Inflammatory macrophage (primary cell): ENCODE measurements at places on chromosomes 1 and 21.

DNA sequence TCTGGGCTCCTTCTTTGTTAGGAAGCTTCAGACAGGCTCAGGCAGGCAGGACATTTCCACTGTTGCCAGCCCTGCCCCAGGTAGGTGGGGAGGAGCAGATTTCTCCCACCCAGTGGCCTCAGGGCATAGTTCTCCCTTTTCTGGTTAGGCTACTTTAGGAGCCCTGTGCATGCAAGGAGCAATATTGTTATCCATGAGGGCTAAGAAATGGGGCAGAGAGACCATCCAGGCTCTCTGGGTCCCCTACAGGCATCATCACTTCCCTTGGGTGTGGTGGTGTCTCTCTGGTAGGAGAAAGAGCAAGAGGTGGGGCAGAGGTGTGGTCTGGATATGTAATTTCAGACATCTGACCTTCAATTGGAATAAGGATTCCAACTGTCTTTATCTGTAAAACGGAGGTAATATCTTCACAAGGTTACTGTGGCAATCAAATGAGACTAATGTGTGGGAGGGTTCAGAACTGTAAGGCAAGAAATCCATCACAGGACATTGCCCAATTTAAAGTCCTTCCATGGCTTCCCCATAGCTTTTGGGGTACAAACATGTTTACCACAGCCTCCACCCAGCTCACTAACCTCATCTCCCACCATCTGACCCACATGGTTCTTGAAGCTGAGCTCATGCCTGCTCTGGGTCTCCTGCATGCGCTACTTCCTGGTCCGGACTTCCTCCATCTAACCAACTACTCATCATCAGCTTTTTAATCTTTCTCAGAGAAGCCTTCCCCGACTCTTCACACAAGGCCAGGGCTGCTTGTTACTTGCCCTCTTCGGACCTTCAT, 26.1 kb downstream of the PCAT6 start:
- peak; percentile 99 for DNase-seq

- DNase-seq: no peak
These were observed 472.2 kb downstream of the MATN1 start for GRCh38 chr1:30250984-30251850.

GRCh38 chr1:156480016-156480370, 20.6 kb downstream of the MEF2D start:
- DNase-seq: peak; percentile 87

DNA sequence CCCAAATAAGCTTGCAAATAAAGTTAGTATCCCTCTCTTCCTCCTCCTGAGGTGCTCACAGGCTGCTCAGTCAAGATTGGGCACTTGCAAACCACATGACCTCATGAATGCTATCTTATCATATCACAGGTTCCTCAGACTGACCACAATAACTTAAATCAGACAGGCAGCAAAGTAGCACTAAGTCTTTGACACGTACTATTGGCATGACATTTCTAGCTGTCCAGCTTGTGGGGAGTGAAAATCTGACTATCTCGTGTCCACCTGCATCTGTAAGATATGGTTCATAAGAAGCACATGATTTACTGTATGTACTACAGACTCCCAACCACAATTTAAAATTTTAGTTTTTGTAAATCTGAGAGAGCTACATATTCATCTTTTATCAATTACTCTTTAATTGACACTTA, 58.0 kb upstream of the GFI1 start:
- DNase-seq: no peak

GRCh38 chr1:118992868-118993699, 4.9 kb upstream of the TBX15 start:
- no peak for DNase-seq

- no peak for DNase-seq
These were observed 109.9 kb upstream of the KIAA1614 start for GRCh38 chr1:180802813-180803212.

GRCh38 chr1:100411019-100411418, 58.7 kb downstream of the CDC14A start:
- no peak for DNase-seq

- DNase-seq: no peak
These were observed 108.6 kb upstream of the ERRFI1 start for GRCh38 chr1:8134546-8135235.

DNA sequence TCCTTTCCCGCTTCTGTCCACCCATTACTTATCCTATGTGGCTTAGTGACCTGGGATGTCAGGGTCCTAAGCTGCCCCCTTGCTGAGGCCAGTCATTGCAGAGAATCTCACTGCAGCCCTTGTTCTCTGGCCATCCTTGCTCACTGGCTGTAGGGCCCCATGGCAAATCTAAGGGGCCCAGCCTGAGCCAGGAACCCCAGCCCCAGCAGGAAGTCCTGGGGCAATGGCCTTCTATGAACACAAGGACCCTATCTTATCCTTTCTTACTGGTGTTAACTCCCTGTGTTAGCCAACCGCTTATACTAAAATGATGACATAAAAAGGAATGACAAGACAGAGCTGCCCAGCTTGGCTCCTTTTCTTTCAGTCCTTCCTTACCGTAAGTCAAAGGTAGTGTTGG, 29.9 kb downstream of the DHCR24 start:
- DNase-seq: no peak

DNA sequence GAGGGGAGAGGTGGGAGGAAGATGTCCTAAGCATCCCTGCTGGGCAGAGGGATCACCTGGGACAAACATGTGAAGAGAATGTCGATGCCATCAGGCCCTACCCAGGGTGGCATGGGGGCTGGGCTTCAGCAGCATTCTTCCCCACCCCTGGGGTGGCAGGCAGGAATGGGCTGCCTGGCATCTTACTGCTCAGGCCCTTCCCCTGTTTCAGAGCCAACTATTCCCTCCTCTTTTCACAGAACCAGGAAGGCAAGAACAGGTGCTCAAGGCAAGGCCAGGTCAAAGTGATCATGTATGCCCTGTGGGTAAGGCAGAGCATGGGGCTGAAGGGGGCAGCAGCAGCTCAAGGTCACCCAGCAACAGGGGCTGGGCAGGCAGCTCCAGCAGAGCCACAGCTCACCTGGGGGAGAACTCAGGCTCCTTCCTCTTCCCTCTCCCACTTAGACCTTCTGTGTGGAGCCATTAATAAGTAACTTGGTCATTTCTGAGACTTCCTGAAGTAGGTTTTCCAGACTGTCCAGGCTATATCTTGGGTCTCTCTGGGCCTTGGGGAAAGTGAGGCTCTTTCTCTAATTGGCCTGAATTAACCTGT, 56.4 kb downstream of the ELK4 start:
- no peak for DNase-seq

- DNase-seq: no peak
These were observed 1536.7 kb upstream of the B3GALT2 start for GRCh38 chr1:194723067-194723466.
